A673 (cell line): ENCODE measurements at places on chromosomes 7 and 10. TPM values are rescaled to one million over a fixed set of nuclear protein-coding genes. Genes with fewer than 3 reads are reported as not detected.

LZTS2 gene
- 49.1 and 59.9 TPM in 2 replicates for total RNA-seq

FAM237B gene
- not detected in 2 replicates for total RNA-seq

KCNH2 gene
- 1.5 and 4.0 TPM in 2 replicates for total RNA-seq

- peaks cover 10% of the 10 kb centered on the region for H3K36me3 ChIP-seq
- no peak overlapping the region for H3K27ac ChIP-seq
- DNase-seq: no peak
- no peaks in the 10 kb centered on the region for H3K27me3 ChIP-seq
Measured at GRCh38 chr7:2204446-2204845, 28.3 kb downstream of the MAD1L1 start.

DNA sequence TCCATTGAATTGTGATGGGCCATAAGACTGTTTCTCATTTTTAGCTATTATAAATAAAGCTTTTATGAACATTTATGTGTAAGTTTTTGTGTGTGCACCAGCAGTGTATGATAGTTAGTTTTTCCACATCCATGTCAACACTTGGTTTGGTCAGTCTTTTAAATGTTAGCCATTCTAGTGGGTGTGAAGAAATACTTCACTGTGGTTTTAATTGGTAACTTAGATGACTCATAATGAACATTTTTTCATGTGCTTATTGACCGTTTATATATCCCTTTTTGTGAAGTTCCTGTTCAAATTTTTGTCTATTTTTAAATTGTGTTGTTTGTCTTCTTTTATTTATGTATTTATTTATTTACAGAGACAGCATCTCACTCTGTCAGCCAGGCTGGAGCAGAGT, 23.6 kb upstream of the PDK4 start:
- peaks cover 16% of the 10 kb centered on the region for H3K27me3 ChIP-seq
- no peak for DNase-seq
- H3K4me3 ChIP-seq: no peak overlapping the region
- H3K4me1 ChIP-seq: no peaks in the 10 kb centered on the region
